Endothelial cell (in vitro differentiated cells): ENCODE measurements at places on chromosomes 16 and 17.

GRCh38 chr16:89744813-89745212, 23.5 kb downstream of the ZNF276 start:
- no peak for DNase-seq

GRCh38 chr17:33962857-33963655, 292.0 kb upstream of the CCL2 start:
- no peak for DNase-seq

GRCh38 chr16:85522842-85523601, 90.1 kb upstream of the GSE1 start:
- DNase-seq = no peak

DNA sequence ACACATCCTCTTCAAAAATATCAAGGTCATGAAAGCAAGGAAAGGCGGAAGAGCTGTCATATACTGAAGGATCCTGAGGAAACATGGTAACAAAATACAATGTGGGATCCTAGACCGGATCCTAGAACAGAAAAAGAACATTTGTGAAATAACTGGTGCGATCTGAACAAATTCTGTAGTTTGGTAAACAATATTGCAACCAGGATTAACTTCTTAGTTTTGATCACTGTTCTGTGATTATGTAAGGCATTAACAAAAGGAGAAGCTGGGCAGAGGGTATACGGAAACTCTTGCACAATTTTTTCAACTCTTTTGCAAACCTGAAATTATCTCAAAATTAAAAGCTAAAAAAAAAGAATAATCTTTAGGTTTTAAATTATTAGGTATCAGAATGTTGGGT, 109.7 kb downstream of the TRIM37 start:
- no peak for DNase-seq

GRCh38 chr17:42129109-42129837, 6.7 kb downstream of the HSPB9 start:
- DNase-seq = no peak

GRCh38 chr16:69924777-69925191, 26.4 kb upstream of the CLEC18A start:
- no peak for DNase-seq

- DNase-seq = no peak
Observed at GRCh38 chr17:79464318-79465010, 146.4 kb downstream of the RBFOX3 start.

GRCh38 chr17:38900978-38901656, 24.3 kb upstream of the LASP1NB start:
- no peak for DNase-seq

GRCh38 chr17:35841505-35841904, 27.2 kb downstream of the HEATR9 start:
- no peak for DNase-seq

DNA sequence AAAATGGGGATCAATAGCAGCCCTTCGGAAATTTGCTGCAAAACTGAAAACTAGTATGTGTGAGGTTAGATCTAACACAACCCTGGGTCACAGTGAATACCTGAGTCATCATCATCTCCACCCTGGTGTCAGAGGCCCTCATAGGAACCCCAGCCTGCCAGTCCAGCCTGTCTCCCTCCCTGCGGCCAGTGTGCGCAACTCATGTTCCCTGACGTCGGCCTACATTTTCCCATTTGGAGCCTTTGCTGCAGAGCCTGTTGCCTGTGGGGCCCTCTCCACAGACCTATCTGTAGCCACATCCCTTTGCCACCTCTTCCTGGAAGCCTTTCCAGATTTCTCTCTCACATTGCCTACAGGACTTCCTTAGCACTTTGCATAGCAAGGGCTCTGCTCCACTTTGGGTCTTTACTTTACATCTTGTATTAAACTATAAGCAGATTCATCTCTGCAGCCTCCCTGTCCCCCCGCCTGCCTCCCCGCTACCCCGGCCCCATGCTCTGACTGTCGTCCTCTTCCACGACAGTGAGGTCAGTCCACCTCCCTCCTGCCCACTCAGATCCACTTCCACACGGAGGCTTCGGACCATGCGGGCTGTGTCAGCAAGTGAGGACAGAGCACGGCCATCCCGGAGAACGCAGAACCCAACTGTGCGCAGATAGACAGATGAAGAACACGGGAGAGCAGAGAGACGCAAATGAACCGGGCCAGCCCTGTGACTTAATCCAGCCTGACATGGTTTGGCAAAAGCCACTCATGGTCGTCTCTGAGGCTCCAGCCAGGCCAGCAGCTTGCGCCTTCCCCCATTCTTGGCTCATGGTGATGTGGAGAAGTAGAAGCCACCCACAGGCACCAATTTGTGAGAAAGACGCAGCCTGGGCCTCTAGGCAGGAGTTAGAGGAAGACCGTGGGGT, 31.0 kb downstream of the NGFR start:
- DNase-seq = no peak

- DNase-seq = no peak
Observed at GRCh38 chr16:83911290-83911689, 12.4 kb downstream of the MLYCD start.

DNA sequence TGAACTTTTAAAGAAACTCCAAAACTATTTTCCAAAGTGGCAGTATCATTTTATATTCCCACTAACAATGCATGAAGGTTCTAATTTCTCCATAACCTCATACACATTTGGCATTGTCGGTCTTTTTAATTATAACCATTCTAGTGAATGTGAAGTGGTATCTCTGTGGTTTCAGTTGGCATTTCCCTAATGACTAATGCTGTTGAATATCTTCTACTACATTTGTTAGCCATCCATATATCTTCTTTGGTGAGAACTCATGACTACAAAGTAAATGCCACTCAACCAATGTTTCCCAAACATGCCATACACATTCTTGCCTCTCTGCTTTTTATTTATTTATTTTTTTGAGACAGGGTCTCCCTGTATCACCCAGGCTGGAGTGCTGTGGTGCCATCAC, 31.7 kb upstream of the TAOK1 start:
- no peak for DNase-seq

GRCh38 chr16:1280783-1281182, 24.9 kb downstream of the TPSD1 start:
- DNase-seq = no peak

GRCh38 chr17:27430882-27431491, 25.3 kb upstream of the KSR1 start:
- peak; percentile 74 for DNase-seq

- no peak for DNase-seq
Observed at GRCh38 chr16:49725651-49726050, 130.3 kb downstream of the ZNF423 start.

- DNase-seq = no peak
Observed at GRCh38 chr17:45946841-45947256, 52.2 kb upstream of the STH start.

DNA sequence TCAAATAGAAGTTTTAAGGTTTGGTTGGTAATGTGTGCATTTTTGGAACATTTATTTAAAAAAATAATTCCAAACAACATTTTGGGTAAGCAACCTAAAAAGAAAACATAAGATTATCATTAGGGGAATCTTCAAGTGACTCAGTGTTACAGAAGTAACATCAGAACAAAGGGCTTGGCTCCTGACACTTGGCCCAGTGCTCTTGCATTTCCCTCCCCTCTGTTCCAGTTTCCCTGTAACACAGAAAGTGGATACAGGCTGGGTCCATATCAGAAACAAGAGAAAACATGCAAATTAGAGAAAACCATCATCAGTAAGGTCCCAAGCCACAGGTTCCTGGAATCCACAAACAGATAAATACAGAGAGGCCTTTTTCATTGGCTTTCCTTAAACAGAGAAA, 40.1 kb downstream of the SKAP1 start:
- DNase-seq = no peak

DNA sequence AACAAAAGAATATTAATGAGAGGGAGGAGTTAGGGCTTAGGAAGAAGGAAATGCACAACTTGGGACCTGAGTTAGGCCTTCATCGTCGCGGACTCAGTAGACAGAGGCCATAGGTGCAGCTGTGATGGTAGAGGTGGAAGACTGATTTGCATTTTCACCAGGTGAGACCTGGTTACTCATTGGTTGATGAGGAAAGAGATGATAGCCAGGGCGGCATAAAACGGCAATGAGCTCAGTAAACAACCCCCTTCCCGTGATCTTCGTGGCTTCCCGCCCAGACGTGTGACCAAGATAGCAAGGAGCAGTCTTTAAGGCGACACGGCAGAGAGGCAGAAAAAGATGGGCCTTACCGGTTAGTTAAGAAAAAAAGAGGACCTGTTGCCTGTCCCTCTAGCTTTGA, at the start of gene TMC5:
TMC5 (plus strand) TSS at position 244 of the 400 bp plus-strand sequence. CDS start 22,156 bp downstream, outside the sequence.
- no peak for DNase-seq

- DNase-seq = no peak
Observed at GRCh38 chr17:73203135-73203787, 10.4 kb downstream of the COG1 start.

DNA sequence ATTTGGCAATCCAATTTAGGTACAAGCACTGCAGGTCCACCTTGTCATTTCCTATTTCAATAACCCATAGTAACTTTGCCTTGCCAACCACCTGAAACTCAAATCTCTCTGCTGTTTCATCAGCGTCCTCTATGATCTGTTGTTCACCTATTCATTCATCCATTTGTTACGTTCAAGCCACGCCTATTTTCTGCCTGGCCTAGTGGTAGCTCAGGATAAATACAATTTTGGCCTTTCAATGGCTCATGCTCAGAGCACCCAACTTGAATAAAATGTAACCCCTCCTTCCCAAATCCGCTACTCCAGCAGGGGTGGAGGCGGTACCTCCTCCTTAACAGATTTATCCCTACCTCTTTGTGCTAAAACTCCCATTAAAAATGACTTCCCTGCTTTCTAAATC, 3.6 kb upstream of the FBXO47 start:
- DNase-seq = no peak

DNA sequence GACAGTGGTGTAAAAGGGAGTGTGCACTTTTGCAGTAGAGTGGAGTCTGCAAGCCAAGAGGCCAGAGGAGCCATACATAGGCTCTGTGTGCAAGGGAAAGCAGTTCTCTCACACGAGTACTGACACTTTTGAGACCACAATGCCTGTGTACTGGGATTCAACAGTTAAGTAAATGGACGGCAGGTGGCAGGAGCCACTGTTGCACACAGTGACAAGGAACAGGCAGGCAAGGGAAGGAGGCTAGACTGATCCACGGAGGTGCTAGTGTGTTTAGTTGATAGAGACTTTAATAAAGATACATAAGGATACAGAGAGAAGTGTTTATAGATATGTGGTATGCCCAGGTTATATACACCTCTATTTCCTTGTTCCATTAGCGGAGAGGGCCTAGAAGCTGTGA, 67.0 kb downstream of the MPRIP start:
- no peak for DNase-seq

GRCh38 chr17:37295888-37296287, 79.9 kb upstream of the C17orf78 start:
- DNase-seq = no peak

GRCh38 chr16:3971261-3971660, 90.7 kb upstream of the CREBBP start:
- DNase-seq = no peak

- no peak for DNase-seq
Observed at GRCh38 chr16:21600031-21600773, 825 bp downstream of the METTL9 start.

DNA sequence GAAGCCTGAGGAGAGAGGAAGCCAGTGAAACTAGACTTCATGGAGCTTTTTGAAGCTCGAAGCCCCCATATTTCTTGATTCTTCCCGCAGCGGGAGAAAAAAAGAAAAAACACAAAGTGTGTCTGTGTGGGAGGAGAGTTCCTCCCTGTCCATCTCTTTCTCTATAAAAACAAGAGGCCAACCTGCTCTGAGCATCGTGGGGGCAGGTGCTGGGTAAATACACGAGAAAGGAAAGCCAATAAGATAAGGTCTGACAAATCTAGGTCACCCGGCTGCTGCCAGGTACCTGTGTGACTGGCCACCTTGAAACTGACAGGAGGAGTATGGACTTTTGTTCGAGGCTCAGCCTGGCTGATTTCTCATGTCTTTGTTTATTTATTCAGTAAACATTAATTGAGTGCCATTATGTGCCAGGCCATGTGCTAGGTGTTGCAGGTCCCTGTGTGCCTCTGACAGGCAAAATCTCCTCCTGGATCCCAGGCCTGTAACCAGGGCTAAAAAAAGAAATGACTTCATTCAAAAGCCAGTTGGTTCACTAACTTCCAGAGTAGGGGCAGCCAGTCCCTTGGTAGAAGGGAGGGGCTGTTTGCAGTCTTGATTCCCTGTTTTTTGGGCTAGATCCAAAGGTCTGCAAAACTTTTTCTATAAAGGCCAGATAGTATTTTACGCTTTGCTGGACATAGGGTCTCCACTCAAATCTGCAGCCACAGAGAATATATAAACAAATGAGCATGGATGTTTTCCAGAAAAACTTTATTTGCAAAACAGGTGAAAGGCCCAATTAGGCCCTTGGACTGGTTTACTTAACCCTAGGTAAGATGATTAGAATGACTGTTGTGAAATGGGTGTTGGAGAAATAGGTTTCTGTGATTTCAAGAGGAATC, 35.6 kb downstream of the YPEL2 start:
- no peak for DNase-seq

GRCh38 chr16:86918637-86919036, 340.3 kb downstream of the FOXL1 start:
- DNase-seq = no peak

GRCh38 chr17:40194821-40195220, 17.6 kb downstream of the RAPGEFL1 start:
- DNase-seq = no peak

DNA sequence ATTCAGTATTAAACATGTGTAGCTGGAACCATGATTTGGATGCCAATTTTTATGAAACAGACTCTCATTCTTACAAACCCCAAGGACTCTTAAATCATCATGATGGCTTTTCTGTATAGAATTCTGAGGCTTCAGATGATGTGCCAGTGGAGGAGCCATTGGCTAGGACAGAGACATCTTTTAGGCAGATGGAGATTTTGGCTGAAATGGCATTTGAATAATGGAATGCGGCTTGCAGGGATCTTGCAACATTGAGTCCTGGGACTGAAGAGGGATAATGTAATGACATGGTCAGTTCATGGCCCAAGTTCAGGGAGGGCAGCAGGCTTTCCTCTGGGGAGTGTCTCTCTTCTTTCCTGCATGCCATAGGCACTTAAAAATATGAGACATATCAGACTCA, 172.4 kb downstream of the ABCA8 start:
- no peak for DNase-seq

GRCh38 chr17:49195751-49196150, 14.6 kb downstream of the GNGT2 start:
- DNase-seq = no peak

- no peak for DNase-seq
Observed at GRCh38 chr17:17500999-17501605, 4.9 kb upstream of the RASD1 start.

- no peak for DNase-seq
Observed at GRCh38 chr17:21029036-21029435, 13.8 kb downstream of the USP22 start.
